ENCODE measurements at places on chromosomes 12 and 14.

GRCh38 chr12:107131832-107132616 lies 38.7 kb upstream of the CRY1 start:
- no peak for DNase-seq

- no peak for DNase-seq
These were observed at the start of gene KRT6B for GRCh38 chr12:52452101-52452500. Gene KRT6B, minus strand, starts transcription at chr12:52452146. Its CDS starts 68 bp downstream, at chr12:52452078.

DNA sequence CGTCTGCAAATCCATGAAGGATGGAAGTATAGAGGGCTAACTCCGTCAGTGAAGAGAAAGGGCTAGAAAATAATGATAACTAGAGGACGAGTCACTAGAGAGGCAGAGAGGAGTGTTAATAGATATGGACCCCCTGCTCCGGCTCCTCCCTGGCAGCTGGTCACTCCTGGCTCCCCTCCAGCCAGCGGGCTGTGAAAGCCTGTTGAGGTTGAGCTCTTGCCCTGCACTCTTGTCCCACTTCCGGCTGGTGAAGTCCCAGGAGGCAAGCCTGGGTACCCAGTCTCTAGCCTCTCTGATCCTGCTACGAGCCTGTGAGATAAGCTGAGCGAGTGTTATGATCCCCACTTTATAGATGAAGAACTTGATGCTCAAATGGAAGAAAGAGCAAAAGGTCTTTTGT lies 90.3 kb downstream of the RFX4 start:
- DNase-seq = no peak

- no peak for DNase-seq
These were observed 1.6 kb downstream of the ATP6V1D start for GRCh38 chr14:67357969-67358354.

GRCh38 chr14:77782202-77782601 lies 17.7 kb upstream of the ADCK1 start:
- DNase-seq = no peak

GRCh38 chr14:80560800-80561657 lies 349.7 kb upstream of the DIO2 start:
- no peak for DNase-seq
